ENCODE measurements at places on chromosomes 11 and 22.

- DNase-seq = no peak
Observed at GRCh38 chr11:59501931-59502330, 1.4 kb upstream of the OR4D11 start.

DNA sequence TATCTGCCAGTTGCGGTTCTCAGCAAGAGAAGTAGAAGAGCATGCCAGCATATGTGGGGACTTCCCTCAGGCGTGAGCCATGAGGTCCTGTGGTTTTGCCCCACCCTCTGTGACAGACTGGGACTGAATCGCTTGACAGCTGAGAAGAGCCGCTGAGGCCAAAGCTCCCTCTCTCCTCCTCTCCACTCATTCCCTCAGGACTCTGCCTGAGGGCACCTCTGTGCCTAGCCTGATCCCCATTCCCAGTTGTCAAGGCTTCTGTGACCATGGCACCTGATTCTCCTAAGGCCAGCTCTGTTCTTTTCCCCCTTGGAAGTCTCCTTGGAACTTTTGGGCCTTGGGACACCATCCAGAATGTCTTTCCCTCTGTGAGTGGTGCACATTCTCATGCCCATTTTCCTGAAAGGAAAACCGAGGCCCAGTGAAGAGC is 27.0 kb downstream of the ART5 start:
- DNase-seq = peak; percentile 11

DNA sequence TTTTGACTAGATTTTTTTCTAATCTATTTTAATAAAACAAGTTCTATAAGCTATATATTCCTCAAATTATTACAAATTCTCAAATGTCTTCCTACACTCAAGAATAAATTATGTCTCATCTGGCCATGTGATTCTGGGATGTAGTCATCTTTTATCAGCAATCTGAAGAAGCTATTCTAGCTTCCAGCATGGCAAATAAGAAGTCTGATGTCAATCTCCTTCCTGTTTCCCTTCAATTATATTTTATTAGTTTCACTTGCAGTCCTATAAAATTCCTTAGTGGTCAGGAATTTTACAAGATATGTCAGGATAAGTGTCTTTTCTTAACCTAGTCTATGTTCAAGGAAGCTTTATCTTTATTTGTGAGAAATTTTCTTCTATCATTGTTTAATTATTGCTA is 10.4 kb upstream of the ANO3 start:
- DNase-seq = no peak

DNA sequence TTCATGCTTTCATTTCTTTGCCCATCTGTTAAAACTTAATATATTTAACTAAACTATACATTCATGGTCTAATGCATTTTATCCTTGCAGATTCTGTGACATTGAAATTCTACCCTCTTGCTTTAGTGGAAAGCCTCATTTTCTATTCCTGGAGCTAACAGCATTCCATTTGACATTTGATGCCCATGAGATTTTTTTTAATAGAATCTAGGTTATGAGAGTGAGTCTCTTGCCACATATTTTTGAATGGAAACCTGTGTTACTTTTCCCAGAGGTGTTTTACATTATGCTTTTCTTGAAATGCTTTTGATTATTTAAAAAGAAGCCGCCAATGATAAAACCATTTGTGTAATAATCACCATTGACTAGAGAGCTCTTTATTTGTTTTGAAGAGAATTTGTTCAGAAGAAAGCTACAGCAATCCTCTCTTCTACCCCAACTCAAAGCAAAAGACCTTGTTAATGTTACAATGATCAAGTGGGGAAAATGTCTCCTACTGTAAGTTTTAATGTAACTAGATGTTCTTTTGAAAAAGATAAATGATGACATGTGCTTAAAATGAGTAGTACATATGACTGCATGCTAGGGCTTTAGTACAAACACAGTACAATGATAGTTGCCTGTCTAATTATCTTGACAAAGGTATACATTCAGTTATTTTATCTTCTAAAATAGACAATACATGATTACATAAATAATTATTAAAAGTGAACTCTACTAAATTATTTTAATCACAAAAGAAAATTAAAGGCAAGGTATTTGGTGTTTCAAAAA is 67.3 kb downstream of the GAS2 start:
- DNase-seq = no peak

DNA sequence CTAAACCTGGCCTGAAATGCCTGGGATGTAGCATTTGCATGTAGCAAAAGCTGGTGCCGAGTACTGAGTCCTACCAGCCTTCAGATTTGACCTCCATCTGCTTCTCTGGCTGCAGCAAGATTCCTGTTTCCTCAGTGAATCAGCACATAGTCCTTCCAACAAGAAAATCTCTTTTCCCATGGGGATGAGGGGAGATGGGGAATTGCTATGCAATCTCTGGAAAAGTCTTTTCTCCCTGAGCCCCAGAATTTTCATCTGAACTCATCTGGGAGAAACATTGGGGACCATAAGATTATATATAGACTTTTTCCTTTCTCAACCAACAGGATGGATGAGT is 32.0 kb upstream of the YWHAH start:
- no peak for DNase-seq

DNA sequence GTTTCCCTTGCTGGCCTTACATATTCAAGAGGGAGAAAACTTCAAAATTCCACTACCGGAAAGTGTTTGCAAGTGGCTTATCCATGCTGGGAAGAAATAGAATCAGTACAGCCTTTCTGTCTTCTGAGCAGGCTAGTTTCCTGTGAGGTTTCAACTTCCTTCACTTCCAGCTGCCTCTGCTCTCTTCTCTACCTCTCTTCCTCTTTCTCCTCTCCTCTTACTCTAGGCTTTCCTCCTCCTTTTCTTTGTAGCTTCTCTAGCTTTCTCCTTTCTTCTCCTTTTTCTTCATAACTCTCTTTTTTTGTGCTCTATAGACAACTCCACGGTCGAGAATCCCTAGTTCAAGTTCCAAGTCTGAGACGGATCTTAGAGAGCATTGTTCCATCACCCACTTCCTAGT is 421.8 kb downstream of the ETS1 start:
- no peak for DNase-seq

- no peak for DNase-seq
Observed at GRCh38 chr22:29856496-29856895, 18.4 kb upstream of the ASCC2 start.

GRCh38 chr11:72523991-72524390 is 89.7 kb upstream of the CLPB start:
- no peak for DNase-seq

DNA sequence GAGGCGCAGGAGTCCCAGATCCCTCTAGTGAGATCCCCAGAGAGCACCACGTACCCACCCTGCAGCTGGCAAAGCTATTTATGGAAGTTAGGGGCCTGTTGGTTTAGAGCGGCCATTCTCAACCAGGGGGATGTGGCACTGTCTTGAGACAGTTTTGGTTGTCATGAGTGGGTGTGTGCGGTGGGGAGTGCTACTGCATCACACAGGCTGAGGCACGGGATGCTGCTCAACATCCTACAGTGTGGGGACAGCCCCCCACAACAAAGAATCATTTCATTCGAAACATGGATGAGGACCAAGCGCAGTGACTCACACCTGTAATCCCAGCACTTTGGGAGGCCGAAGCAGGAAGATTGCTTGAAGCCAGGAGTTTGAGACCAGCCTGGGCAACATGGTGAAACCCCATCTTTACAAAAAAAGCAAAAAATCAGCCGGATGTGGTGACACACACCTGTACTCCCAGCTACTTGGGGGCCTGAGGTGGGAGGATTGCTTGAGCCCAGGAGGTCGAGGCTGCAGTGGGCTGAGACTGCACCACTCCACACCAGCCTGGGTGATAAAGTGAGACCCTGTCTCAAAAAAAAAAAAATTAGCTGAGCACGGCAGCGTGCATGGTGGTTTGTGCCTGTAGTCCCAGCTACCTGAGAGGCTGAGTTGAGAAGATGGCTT is 28.2 kb downstream of the GGT5 start:
- no peak for DNase-seq

DNA sequence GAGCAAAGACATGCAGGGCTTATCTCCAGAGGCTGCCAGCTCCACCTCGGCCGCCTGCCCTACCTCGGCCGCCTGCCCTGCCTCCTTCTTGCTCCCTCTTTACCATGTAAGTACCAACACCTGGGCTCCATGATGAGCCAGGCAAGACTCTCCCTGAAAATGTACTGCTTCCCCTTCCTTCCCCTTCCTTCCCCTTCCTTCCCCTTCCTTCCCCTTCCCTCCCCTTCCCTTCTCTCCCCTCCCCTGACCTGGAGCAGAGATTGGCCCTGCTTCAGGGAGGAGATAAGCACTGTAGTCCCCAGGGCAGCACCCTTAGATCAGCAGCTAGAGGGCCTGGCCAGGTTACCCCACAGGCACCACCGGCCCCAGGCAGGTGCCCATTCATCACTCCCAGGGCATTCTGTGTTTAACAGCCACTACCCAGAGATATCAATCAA is 25.4 kb upstream of the ADORA2A start:
- DNase-seq = no peak

- DNase-seq = no peak
Observed at GRCh38 chr11:1228921-1229451, 6.1 kb downstream of the MUC5B start.

GRCh38 chr11:41413843-41414242 is 45.6 kb downstream of the LRRC4C start:
- no peak for DNase-seq

DNA sequence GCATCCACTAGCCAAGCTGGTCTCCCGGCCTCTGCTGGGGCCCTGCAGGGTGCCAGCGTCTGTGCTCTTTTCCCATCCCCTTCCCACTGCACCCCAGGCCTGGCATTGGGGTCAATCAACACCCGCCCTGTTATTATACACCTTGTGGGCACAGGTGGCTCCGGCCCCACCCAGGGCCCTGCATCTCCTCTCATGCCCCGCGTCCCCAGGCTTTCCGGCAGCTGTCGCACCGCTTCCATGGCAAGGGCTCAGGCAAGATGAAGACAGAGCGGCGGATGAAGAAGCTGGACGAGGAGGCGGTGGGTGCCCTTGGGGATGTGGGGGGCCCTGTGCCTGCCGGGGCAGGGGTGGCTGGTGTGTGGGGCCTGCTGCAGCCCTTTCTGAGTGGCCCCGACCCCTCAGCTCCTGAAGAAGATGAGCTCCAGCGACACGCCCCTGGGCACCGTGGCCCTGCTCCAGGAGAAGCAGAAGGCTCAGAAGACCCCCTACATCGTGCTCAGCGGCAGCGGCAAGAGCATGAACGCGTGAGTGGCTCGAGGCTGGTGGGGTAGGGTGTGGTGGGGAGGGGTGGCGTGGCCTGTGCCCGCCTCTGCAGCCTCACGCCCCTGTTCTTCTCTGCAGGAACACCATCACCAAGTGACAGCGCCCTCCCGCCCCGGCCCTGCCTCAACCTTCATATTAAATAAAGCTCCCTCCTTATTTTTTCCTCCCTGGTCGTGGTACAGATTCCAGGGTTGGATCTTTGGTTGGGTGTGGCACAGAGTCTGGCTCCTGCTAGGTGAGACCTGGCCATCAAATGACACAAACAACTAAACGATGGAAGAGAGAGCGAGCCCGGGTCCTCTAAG is 17.1 kb downstream of the SART1 start:
- no peak for DNase-seq

DNA sequence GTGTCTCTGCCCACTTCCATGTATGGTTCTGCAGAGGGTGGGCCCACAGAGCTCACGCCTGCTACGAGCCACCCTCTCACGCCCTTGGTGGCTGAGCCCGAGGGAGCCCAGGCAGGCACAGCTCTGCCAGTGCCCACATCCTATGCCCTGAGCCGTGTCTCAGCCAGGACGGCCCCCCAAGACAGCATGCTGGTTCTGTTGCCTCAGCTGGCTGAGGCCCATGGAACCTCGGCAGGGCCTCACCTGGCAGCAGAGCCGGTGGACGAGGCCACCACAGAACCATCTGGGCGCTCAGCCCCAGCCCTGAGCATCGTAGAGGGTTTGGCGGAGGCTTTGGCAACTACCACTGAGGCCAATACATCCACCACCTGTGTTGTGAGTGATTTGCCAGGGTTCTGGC is 64.0 kb downstream of the OTOG start:
- DNase-seq = no peak

GRCh38 chr22:43447380-43447779 is 35.6 kb downstream of the MPPED1 start:
- no peak for DNase-seq

DNA sequence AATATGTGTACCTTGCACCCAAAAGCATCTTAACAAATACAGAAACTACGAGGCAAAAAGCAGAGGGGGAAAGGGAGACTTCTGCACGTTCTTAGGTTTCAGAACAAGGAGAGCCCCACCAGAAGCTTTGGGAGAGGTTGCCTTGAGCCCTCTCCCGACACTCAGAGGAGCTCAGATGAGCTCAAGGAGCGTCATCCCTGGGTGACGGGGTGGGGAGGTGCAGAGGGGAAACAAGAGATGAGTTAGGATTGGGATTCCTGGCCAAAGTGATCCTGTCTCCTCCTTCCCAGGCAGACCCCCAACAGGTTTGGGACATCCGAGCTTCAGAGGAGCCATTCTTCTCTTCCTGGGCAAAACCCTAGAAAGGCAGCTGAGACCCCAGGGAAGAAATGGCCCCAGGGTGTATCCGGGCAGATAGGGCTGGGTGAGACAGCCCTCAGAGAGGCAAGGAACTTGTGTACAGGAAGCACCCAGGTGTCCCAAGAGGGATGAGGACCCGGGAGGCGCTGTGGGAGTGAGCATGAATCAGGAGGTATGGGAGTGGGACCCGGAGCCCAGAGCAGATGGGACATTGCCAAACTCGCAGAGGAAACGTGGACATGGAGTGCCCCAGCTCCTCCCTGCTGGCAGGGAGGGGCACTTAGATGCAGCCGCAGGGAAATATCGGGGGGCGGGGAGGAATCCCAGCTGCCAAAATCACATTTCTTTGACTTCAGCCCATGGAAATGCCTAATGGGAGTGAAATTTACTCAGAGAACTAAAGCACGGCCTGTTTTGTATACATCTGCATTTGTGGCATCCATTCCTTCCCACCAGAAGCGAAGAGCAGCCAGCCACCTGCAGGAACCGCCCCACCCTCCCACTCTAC is 12.4 kb downstream of the C1QTNF6 start:
- no peak for DNase-seq

- no peak for DNase-seq
Observed at GRCh38 chr22:38707346-38707745, 1.6 kb downstream of the GTPBP1 start.

- DNase-seq = no peak
Observed at GRCh38 chr11:495537-495931, 11.5 kb downstream of the RNH1 start.

GRCh38 chr22:45540122-45540521 is 37.4 kb downstream of the FBLN1 start:
- DNase-seq = no peak

DNA sequence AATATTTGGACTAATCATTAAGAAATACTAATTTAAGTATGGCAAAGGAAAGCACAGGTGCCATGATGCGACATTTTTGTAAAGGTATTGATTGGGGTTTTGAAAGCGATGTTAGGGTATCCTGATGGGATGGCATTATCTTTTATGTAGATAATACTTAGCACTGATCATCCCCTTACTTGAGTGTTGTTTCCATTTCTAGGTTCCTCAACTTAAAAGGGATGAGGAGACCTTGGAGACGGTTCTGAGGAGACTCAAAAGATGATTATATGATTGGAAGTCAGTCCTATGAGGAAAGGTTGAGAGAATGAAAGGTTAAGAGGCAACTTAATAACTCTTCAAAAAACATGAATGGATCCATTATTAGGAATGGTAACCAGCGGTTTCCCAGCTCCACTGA is 11.1 kb downstream of the KMT2A start:
- no peak for DNase-seq

GRCh38 chr11:13338019-13338426 is 60.4 kb downstream of the BMAL1 start:
- no peak for DNase-seq

Measured in globus pallidus (tissue), 1 donor.